ENCODE measurements at places on chromosomes 4 and X.
A peak's percentile ranks its signal among the peaks of the same experiment; 100 is the strongest.

GRCh38 chr4:77072195-77072753 is 3.5 kb downstream of the CCNI start:
- no peak for DNase-seq

- DNase-seq, result no peak
Measured at GRCh38 chr4:11153171-11153750, 275.4 kb downstream of the HS3ST1 start.

GRCh38 chr4:109733728-109734127 is 3.9 kb upstream of the PLA2G12A start:
- DNase-seq, result no peak

DNA sequence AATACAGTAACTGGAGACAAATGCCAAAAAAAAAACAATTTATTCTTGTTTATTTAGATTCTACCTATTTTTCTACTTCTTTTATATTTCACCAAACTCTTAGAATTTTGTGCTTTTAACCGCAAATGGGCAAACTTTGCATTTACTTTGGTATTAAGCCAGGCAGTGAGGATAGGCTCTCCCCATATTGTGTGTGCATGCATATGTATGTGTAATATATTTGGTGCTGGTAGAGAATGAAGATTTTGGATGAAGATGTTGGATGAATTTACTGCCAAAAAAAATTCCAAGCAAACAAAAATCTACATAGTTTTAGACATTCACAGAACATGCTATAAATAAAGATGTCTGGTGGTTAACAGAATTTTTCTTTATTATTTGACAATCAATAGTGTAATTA is 30.3 kb downstream of the GALNTL6 start:
- DNase-seq, result no peak

DNA sequence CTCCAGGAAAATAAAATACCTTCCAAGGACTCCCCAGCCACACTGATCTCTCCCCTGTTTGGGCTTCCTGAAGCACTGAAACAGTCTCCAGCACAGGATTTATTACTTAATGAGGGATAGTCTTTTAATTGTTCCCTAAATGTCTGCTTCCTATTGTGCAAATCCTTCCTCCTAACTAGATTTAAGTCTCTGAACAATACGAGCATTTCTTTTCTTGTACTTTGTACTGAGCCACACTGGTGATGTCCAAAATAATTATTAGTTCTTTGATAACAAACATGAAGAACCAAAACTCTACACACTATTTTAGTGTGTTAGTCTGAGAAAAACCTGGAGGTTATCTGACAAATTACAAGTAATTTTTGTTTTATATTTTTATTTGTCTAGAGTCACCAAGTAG is 5.1 kb downstream of the ADGRA3 start:
- DNase-seq, result no peak

DNA sequence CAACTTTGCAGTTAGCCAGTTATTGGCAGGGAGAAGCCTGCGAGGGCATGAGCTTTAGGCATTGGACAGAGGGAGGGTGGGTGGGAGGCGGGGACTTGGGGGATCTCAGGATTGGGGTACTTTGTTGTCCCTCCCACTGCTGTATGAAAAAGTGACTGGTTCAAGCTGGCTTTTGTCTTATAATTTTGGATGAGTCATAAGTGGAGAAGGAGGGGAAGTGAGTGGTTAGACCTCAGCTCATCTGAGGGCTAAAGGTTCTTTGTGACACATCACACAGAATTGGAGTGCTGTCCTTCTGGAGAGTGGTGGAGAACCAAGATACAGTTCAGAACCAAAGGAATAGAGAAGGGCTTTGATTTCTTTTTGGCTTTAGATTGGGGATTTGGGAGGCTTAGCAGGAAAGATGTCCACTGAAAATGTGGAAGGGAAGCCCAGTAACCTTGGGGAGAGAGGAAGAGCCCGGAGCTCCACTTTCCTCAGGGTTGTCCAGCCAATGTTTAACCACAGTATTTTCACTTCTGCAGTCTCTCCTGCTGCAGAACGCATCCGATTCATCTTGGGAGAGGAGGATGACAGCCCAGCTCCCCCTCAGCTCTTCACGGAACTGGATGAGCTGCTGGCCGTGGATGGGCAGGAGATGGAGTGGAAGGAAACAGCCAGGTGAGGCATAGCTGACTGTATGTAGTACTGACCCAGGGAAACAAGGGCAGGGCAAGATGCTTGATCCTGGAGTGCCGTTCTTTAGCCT is at the start of gene SLC4A4:
Gene SLC4A4, plus strand, starts transcription at position 175 of the 748 bp plus-strand sequence.
- DNase-seq, result no peak

DNA sequence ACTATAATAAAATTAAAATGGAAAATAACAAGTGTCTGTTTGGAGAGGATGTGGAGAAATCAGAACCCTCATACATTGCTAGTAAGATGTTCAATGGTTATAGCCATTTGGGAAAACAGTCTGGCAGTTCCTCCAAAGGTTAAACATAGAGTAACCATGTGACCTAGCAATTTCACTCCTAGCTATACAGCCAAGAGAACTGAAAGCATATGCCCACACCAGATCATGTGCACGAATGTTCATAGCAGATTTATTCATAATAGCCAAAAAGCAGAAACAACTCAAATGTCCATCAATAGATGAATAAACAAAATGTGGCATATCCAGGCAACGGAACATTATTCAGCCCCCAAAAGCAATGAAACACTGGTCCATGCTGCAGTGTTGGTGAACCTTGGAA is 9.4 kb upstream of the CCNQ start:
- DNase-seq, result no peak

DNA sequence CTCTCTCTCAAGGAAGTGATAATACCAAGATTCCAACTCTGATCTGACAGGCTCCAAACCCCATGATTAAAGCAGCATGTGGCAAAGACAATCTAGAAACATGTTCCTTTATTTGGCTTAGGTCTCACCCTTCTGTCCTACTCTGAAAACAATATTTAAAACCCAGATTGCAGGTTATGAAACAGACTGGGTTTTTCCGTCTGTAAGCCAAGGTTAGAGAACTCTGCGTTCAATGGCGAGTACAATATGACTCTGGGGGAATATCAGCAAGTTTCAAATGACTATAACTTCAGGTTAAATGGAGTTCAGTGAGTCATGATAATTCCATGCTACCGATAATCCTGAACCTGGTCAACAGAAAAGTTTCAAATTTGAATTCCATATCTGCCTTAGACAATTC is 50.8 kb downstream of the ANAPC10 start:
- DNase-seq, result no peak

DNA sequence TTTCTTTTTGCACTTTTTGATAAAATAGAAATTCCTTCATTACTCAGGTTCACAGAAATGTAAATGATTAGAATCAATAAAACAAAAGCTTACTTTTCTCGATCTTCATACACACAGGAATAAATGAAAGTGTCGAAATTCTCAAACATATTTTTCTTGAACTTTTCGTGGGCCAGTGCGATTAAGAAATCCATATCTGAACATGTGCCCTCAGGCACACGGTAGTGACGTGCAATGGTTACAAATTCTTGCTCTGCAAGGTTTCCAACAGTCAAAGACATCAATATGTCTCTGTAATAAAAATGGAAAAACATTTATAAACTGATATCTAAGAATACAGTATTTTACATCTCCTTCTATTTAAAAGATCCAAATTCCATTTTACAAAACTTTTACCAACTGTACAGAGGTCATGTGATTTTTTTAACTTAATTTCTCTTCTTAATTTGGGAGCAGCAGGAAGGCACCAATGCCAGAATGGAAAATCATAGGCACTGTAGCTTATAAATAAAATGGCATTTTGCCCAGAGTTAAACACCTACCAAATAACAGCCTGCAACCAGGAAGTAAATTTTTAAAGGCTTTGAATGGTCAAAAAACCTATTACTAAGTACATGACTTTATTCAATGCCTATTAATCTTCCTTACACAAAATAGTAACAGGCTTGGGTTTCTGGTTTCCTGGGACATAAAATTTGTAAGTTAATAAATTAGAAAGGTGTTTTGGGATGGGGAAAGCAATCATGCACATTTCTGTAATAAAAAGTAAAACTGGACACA is 165.0 kb downstream of the EFHC2 start:
- DNase-seq, result no peak

DNA sequence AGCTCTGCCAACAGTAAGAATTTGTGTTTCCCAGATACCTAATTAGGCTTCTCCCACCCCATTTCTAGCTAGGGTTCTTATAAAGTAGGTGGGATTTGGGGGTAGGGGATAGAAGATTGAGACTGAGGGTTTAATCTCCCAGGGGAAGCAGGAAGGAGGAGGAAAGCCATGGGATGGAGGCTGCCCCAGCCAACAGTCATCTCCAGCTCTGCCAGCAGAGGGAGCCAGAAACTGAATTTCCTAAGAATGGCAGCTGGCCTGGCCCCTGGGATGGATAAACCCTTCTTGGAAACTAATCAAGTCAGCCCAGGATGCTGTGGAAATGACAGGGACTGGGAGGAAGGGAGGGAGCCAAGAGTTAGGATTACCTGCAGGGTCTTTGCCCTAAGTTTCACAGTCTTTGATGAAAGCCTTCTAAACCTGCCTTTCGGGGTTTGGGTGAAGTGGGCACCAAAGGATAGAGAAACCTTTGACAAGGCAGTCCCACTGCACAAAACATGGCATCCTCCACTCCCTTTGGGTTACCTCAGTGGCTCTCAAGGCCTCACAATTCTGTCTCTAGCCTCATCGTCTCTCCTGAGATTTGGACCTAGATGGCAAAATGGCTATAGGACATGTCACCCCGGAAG is 6.7 kb upstream of the ERCC6L start:
- DNase-seq, result no peak

DNA sequence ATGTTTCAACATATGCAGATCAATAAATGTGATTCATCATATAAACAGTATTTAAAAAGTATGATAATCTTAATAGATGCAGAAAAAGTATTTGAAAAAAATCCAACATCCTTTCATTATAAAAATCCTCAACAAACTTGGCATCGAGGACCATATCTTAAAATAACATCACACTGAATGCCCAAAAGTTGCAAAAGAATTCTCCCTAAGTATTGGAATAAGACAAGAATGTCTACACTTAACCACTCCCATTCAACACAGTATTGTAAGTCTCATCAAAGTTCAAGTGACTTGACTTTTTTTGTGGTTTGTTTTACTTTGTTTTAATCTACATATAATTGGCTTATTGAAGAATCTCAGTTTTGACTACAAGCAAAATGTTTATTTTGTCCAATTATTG is 779.0 kb upstream of the SLIT2 start:
- DNase-seq, result no peak

- DNase-seq, result peak; percentile 40
Measured at GRCh38 chr4:122652379-122652778, 31.5 kb upstream of the IL21 start.

- no peak for DNase-seq
Measured at GRCh38 chr4:39036172-39036571, 4.0 kb upstream of the TMEM156 start.

DNA sequence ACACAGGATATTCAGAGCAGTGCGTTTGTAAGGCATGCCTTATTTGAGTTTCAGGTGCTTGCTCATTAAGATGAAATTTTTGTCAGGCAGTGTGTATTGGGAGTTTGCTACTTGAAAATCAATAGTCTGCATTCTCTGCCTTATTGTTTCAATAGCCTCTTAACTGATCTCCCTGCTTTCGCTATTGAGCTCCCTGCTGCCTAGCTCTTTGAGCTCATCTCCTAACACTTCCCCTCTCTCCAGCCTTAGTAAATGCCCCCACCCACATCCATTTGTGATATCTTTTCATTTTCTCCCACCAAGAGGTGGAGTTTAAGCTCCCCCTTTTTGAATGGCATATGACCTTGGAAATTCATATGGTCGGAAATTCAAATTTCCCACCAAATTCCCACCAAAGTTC is 256.6 kb downstream of the IL1RAPL1 start:
- DNase-seq, result no peak

DNA sequence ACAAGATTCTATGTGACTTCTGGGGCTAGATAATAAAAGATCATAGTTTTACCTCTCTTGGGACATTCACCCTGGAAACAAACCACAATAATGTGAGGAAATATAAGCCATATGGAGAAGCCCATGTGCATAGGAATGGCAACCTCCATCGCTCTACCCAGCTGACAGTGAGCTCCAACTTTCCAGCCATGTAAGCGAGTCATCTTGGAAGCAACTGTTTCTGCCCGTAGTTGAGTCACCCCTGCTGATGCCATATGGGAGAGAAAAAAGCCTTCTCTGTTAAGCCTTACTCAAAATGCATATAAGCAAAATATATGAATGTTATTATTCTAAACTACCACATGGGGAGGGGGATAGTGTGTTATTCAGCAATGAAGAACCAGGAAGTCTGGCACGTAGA is 31.4 kb upstream of the RELL1 start:
- no peak for DNase-seq

- no peak for DNase-seq
Measured at GRCh38 chr4:22969287-22969896, 276.7 kb downstream of the GBA3 start.

- DNase-seq, result no peak
Measured at GRCh38 chrX:1466232-1466661, 13.5 kb upstream of the ASMTL start.

DNA sequence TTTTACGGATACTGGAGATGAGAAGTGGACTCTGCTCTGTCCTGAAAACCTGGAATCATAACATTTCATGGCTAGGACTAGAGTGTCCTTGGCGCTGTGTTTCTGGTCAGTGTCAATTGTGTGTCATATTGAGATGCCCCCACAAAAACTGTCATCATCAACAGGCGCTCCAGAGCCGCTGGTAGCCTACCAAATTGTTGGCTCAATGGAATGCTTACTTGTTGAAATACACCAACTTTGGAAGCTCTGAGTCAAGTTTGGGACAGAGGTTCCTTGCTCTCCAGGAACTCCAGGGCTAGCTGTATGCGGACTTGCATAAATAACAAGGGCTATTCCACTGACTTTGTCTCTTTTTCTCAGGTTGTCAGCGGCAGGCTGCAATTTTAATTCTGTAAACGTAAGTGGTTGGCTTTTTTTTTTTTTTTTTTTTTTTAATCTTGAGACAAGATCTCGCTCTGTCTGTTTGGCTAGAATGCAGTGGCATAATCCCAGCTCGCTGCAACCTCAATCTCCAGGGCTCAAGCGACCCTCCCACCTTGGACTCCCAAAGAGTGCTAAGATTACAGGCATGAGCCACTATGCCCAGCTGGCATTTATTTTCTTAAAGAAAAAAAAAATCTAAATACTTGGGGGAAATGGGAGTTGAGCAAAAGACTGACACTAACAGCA is 871 bp upstream of the HPGD start:
- DNase-seq, result no peak
